Ureter (tissue), 1 donor: ENCODE measurements at places on chromosomes 5 and 9. TPM values are rescaled to one million over a fixed set of nuclear protein-coding genes. Genes with fewer than 3 reads are reported as not detected.

IL33 gene
- 49.7 TPM for total RNA-seq

DNA sequence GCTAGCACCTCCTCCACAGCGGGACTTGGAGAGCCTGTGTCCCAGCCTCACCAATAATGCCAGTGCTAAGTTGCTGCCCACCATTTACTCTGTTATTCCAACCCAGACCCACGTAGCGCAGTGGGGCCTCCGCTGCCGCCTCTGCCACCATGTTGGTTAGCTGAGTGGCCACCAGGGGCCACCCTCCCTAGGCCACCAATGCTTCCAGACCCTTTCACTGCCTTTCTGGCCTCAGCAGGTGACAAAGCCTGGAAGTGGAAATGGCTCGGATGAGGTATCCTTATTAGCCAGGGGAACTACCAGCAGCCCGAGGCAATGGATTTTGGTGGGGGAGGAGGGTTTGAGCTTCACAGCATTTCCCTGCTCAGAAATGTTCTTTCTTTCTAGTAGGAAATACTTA lies 110.1 kb downstream of the OSTF1 start:
- DNase-seq = no peak

DNA sequence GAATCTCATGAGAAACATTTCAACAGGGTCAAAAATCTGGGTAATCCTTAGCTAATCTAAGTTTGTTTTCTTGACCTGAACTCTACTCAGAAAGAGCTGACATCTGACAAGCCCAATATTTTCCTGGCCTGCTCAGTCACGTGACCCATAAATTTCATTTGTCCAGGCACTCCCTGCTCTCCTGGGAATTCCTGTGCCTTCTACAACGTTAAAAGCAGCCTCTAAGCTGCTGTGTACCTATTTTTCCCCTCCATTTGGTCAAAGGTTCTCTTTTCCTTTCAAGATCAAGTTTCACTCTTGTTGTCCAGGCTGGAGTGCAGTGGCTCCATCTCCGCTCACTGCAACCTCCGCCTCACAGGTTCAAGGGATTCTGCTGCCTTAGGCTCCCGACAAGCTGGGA lies 148.8 kb upstream of the ABCA1 start:
- DNase-seq = no peak

- DNase-seq = no peak
These were observed 11.7 kb downstream of the VCP start for GRCh38 chr9:35060548-35061207.

GRCh38 chr5:16935231-16936149 lies 598 bp downstream of the MYO10 start:
- DNase-seq = peak; percentile 50

- no peak for DNase-seq
These were observed 174.8 kb downstream of the COL23A1 start for GRCh38 chr5:178415353-178415752.

GRCh38 chr9:2377117-2377516 lies 244.5 kb upstream of the VLDLR start:
- no peak for DNase-seq

GRCh38 chr5:73831066-73831465 lies 205.1 kb downstream of the ARHGEF28 start:
- DNase-seq = no peak

GRCh38 chr9:78234810-78235209 lies 1.1 kb upstream of the CEP78 start:
- DNase-seq = no peak

- no peak for DNase-seq
These were observed 2.5 kb downstream of the SEMA5A start for GRCh38 chr5:9543311-9543920.

GRCh38 chr5:107982703-107983425 lies 312.1 kb upstream of the EFNA5 start:
- no peak for DNase-seq

GPR150 gene
- total RNA-seq = 0.18 TPM

- no peak for DNase-seq
These were observed 43.3 kb downstream of the ANKRD33B start for GRCh38 chr5:10607023-10607665.

GRCh38 chr5:103041071-103041676 lies 78.8 kb downstream of the GIN1 start:
- DNase-seq = no peak

DNA sequence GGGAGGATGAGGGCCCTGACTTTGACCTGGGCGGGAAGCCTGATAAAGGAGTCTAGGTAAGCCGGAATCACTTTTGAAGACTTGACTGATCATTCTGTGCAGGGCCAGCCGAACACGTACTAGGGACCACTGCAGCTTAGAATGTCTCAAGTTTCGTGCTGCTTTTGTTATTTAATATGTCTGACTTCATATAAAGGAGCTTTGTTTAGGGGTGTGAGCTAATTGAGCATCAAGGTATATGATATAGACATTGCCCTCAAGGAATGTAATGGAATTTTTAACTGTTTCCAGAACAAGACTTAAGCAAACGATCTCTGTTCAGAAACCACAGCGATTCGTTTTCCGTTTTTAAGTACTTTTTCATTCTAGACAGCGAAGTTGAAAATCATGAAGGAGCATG lies 173.0 kb downstream of the SEMA6A start:
- DNase-seq = no peak

DNA sequence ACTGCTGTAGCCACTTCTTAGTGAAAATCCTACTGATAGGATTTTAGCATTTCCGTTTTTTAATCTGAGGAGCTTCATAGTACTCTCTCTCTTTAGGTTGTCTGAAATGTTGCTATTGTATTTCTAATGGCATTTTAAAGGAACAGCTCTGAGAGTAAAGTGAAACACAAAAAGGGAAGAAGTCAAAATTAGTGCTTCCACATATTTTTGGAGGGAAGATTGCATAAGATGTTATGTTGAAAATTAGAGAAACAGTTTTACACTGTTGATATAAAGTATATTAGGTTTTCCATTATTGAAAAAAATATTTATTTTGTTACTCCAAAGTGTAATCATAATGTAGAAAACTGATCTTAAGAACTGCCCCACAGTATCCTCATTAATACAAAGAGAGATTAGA lies 525.1 kb downstream of the TAF11L14 start:
- DNase-seq = no peak

PCDHB9 gene
- total RNA-seq = 1.9 TPM
